ENCODE measurements at places on chromosomes 11 and 22. TPM values are rescaled to one million over a fixed set of nuclear protein-coding genes. Genes with fewer than 3 reads are reported as not detected.

DUSP8 gene
- 3.7 TPM for total RNA-seq

DNA sequence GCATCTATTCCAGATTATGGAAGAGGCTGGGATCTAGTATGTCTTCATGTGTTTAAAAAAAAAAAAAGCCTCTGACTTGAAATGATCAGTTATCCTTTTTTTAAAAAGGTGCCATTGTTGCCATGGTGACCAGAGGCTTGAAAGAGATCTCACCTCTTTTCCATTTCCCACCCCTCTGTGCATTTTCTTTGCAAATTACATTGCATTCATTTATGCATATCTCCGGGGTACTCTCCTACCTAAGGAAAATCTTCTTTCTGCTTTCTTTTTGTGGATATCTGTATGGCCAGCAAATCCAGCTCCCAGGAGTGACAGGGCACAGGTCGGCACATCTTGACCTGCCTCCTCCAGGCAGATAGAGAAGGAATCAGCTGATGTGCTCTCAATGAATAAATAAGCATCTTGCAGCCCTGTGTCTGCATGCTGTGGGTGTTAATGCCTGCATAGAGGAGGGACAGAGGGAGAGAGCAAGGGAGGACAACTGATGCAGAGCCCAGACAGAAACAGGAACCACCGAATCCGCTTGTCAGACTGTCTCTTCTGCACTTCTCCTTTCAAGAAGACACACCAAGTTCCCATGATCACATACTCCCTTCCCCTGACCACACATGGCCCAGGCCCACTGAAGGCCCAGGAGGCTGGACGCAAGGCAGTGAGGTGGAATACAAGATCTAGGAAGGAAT is 50.9 kb downstream of the CWC15 start:
- DNase-seq, result no peak
- no peak overlapping the region for H3K27ac ChIP-seq
- H3K4me1 ChIP-seq, result peaks cover 6% of the 10 kb centered on the region
- no peaks in the 10 kb centered on the region for H3K36me3 ChIP-seq
- no peak overlapping the region for H3K4me3 ChIP-seq

DNA sequence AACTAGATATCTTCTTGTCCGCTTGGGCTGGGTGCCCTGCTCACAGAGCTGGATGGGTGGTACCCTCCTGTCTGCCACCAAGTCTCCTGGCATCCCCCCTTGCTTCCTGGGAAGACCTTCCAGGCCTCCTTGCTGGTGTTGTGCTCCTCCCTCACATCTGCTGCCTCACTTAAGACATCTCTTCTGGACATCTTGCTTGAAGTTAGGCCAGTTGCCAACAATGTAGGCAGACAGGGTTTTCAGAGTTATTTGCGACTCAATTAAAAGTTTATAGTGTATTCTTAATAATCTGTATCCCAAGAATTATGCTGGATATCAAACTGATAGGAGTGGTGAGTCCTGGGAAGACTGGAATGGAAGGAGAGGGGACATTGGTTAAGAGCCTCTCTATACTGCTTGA is 64.0 kb upstream of the TNRC6B start:
- H3K27ac ChIP-seq, result no peak overlapping the region
- no peaks in the 10 kb centered on the region for H3K27me3 ChIP-seq
- H3K4me3 ChIP-seq, result no peak overlapping the region
- no peak for DNase-seq
- H3K36me3 ChIP-seq, result no peaks in the 10 kb centered on the region

GRCh38 chr22:24177045-24177444 is 4.2 kb upstream of the SUSD2 start:
- peak overlapping the region; percentile 91 for H3K27ac ChIP-seq
- H3K4me3 ChIP-seq, result no peak overlapping the region
- peaks cover 36% of the 10 kb centered on the region for H3K4me1 ChIP-seq

CARD18 gene
- not detected for total RNA-seq

DNA sequence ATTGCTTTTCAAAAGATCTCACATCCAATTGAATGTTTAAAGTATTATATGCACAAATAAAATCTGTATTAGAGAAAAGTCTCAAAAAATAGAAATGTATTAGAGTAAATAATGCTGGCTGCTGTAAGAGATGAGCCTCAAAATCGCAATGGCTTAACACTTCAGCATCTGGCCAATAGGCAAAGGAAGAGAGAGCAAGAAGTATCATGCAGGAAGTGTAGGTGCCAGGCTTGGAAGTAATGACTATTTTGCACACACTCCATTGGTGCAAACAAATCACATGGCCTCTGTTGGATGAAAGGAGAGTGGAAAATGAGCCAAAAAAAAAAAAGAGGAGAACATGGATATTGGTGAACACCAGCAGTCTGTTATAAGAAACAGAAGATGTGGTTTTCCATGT is 193.0 kb upstream of the E2F8 start:
- H3K27ac ChIP-seq, result no peak overlapping the region
- no peaks in the 10 kb centered on the region for H3K36me3 ChIP-seq
- no peaks in the 10 kb centered on the region for H3K27me3 ChIP-seq
- H3K4me1 ChIP-seq, result no peaks in the 10 kb centered on the region

DNA sequence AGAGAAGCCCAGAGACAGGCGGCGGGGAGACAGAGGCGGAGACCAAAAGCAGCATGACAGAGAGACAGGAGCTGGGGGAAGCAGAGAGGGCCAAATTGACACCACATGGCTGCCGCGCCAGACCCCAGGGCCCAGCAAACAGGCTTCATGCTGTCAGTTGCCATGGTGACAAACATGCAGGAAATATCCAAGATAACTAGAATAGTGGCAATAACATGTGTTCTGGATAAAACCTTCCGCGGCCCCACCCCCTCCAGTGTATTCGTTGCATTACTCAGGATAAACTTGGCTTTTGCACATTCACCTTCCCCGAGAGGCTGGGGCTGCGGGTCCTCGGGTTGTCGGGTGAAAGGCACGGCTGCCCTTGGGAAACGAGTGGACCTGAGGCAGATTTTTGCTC is 49.9 kb upstream of the CDON start:
- no peaks in the 10 kb centered on the region for H3K27me3 ChIP-seq
- H3K4me3 ChIP-seq, result no peak overlapping the region
- peak overlapping the region; percentile 54 for H3K27ac ChIP-seq
- DNase-seq, result no peak
- H3K4me1 ChIP-seq, result peaks cover 47% of the 10 kb centered on the region
- no peaks in the 10 kb centered on the region for H3K36me3 ChIP-seq

ABCG4 gene
- total RNA-seq, result 1.6 TPM

GRCh38 chr22:49323751-49324415 is 503.8 kb downstream of the BRD1 start:
- no peaks in the 10 kb centered on the region for H3K36me3 ChIP-seq
- H3K27ac ChIP-seq, result no peak overlapping the region
- H3K4me3 ChIP-seq, result no peak overlapping the region
- no peak for DNase-seq

DNA sequence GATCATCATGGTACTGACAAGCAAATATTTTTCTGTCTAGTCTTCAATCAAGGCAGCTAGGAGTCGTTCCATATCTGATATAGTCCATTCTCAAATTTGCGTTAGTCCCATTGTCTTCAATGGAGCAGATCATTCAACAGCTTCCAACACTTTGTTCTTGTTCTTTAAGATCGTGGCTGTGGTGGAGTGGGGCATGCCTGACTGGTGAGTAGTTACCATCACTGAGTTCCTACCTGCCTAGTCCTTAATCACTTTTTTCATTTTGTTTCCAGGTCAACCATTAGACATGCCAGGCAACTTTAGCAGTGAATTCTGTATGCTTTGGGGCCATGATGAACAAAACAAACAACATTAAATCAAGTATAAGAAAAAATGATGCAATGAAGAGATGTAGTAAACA is 693.1 kb upstream of the KIRREL3 start:
- no peak for DNase-seq
- H3K4me1 ChIP-seq, result no peaks in the 10 kb centered on the region
- no peak overlapping the region for H3K27ac ChIP-seq
- H3K36me3 ChIP-seq, result no peaks in the 10 kb centered on the region

DNA sequence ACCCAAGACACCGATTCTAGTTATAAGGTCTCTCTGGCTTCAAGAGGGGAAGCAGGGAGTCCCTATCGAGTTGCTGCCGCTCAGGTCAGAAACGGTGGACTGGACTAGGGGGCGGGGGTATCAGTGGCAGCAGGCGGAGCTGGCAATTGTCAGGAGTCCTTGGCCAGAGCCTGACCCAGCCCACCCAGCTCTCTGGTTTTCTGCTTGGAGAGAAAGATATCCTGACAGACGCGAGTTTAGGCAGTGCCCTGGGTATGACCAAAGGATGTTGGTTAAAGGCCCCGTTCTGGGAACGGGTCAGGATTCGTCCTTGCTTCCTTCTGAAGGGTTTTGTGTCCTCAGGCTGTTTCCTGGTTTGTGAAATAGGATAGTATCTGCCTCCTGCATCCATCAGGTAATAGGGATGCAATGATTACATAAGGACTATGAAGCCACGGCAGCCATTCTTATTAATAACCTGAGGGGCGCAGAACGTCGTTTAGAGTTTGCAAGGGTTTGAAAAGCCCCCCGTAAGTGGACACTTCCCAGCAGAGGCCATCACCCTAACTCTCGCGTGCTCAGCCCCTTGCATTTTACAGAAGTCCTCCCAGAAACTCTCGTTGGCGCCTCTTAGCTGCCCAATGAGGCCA is 700 bp upstream of the DEPDC5 start:
- H3K36me3 ChIP-seq, result no peaks in the 10 kb centered on the region
- peak overlapping the region; percentile 95 for H3K27ac ChIP-seq
- H3K27me3 ChIP-seq, result no peaks in the 10 kb centered on the region
- H3K4me3 ChIP-seq, result peak overlapping the region; percentile 76
- no peak for DNase-seq
- peaks cover 43% of the 10 kb centered on the region for H3K4me1 ChIP-seq

MALAT1 gene
- total RNA-seq, result 38,952 TPM

DNA sequence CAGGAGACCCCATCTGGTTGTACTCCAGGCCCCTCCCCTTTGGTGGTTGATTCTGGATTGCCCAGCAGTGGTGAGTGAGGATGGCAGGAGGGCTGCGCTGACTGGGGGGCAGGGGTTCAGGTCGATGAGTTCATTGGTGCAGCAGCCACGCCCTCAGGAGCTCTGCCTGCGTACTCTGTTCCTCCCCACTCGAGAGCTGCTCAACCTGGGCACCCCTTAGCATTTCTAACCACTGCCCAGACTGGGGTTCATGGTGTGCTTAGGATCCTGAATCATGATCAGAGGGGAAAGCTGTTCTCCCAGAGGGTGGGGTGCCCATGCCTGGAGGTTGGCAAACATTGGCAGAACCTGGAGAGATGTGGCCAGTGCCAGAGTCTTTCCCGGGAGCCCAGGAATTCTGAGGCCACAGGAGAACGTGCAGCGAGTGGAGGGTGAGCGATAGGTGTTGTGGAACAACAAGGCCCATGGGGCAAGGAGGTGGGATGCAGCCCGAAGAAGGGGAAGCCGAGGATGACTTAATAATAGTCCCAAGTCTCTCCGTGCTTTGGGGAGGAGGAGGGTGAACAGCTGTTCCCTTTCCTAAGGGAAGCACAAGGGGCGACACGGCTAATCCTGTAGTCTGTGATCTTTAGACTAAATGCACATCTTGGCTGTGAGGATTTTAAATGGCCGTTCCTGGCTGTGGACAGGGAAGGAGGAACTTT is 75.5 kb downstream of the SCN3B start:
- no peak for DNase-seq
- no peaks in the 10 kb centered on the region for H3K27me3 ChIP-seq
- no peak overlapping the region for H3K4me3 ChIP-seq
- H3K27ac ChIP-seq, result no peak overlapping the region

MRPL21 gene
- 16.7 TPM for total RNA-seq

DNA sequence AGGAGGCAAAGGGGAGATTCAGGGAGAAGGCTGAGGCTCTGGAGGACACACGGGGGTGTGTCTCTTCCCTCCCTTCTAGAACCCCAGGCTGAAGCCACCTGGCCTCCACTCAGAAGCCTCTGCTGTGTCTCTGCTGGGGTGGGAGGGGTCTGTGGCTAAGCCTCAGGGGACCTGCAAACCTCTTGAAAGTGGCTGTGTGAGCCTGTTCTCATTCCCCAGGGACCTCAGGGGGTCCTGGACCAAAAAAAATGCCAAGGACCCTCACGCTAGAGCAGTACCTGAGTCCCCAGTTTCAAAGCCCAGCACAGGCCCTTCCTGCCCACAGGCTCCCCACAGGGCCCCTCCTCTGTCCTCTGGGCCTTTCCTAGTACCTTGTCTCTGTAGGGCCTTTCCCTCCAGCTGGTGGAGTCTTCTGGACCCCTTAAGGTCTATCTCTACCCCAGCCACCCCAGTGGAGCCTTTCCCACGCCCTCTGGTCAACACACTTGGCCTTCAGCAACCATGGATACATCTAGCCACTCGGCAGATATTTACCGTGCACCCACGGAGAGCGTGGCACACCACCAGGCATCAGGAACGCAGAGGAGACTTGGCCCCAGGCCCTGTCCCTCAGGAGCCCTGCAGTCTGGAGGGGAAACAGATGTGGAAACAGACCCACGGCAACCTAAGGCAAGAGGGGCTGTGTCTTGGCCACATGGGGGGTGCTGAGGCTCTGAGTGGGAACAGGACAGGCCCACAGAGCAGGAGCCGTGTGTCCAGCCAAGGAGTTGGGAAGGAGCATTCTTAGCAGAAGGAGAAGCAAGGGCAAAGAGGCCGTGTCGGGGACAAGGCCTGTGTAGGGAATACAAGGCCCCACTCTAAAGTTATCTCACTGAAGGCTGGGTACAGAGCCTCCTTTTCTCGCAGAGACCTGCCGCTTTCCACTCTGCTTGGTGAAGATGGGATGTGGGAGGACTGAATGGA is 18.5 kb downstream of the PLA2G6 start:
- H3K27me3 ChIP-seq, result no peaks in the 10 kb centered on the region
- DNase-seq, result no peak
- no peak overlapping the region for H3K27ac ChIP-seq
- no peak overlapping the region for H3K4me3 ChIP-seq
- peaks cover 10% of the 10 kb centered on the region for H3K4me1 ChIP-seq
- H3K36me3 ChIP-seq, result peaks cover 2% of the 10 kb centered on the region

GRCh38 chr11:118057251-118058145 is 19.4 kb upstream of the TMPRSS4 start:
- no peaks in the 10 kb centered on the region for H3K36me3 ChIP-seq
- no peak overlapping the region for H3K4me3 ChIP-seq
- no peaks in the 10 kb centered on the region for H3K27me3 ChIP-seq
- H3K4me1 ChIP-seq, result no peaks in the 10 kb centered on the region
- DNase-seq, result no peak

DNA sequence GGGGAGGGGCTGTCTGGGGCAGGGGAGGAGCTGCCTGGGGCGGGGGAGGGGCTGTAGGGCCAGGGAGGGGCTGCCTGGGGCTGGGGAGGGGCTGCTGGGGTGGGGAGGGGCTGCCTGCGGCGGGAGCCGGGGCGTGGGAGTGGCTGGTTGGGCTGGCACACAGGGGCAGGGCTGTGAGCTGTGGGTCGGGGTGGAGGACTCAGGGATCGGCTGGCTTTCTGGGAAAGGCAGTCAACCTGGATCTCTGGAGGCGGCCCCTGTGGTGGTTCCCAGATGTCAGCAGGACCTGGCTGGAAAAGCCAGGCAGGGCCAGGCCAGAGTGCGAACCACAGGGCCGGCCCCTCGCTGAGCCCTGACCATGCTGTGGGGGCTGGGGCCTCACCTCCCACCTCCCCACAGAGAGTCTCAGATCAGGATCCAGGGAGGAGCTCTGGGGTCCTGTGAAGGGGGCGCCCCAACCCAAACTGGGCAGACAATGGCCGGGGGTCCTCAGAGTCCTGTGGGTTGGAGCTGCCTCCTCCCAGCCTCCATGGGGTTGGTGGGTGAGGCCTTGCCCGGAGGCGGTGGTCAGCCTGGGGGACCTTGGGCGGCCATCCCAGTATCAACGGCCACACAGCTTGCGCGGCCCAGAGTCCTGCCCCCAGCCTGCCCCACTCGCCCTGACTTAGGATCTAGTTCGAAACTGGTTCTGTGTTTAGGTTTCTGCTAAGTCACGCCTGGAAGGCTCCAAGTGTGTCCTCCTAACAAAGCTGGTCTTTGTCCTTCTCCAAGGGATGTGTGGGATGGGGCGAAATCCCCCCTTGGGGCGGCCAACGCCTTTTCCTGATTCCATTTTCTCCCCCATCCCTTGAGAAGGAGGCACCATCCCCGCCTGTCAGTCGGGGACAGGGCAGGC is 1.9 kb downstream of the MUC5B start:
- H3K27ac ChIP-seq, result no peak overlapping the region
- no peaks in the 10 kb centered on the region for H3K4me1 ChIP-seq
- no peaks in the 10 kb centered on the region for H3K36me3 ChIP-seq
- no peak for DNase-seq
